ENCODE measurements at places on chromosomes 5 and 9.

DNA sequence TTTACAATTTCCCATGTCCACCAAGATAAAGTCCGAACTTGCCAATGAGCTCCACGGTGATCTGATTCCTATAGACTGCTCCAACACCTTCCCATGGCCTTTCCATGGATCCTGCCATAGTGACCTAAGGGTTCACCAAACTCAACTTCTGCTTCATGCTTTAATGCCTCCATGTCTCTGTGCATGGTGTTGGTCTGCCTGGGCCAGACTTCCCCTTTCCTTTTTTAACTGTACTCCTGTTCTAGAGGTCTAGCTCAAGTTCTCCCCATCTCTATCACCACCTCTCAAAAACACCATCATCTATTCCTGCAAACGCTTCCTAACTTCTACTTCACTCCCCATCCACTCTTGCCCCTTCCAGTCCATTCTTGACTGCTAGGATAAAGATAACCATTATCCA is 14.8 kb upstream of the SMARCA2 start:
- DNase-seq: no peak

GRCh38 chr5:151950706-151951105 is 26.1 kb upstream of the GLRA1 start:
- no peak for DNase-seq

- DNase-seq: no peak
Observed at GRCh38 chr9:124284940-124285441, 27.2 kb downstream of the NEK6 start.

- DNase-seq: no peak
Observed at GRCh38 chr5:98443881-98444280, 329.6 kb upstream of the RGMB start.

- no peak for DNase-seq
Observed at GRCh38 chr5:142737179-142737578, 33.0 kb upstream of the ARHGAP26 start.

- DNase-seq: no peak
Observed at GRCh38 chr9:16039218-16039987, 486.6 kb downstream of the CCDC171 start.

DNA sequence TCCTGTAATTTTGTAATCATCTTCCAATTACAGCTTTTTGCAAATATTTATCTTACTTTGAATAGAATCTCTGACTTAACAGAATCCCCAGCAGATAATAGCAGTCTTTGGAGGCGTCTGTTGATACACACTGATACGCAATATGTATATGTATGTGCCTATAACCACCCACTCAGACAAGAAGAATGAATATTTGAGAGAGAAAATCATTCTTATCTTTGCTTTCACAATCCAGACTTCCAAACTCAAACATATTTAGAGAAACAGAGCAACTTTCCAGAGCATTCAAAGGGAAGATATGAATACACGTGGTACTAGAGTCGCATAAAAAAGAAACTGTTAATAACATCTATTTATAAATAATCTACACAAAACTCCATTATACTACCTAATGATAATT is 6.1 kb downstream of the RORB start:
- DNase-seq: no peak

- peak; percentile 8 for DNase-seq
Observed at GRCh38 chr9:35972093-35972492, 14.1 kb upstream of the OR2S2 start.

- DNase-seq: no peak
Observed at GRCh38 chr5:95730730-95731570, at the start of gene RHOBTB3. TSS of gene RHOBTB3 (plus strand) at chr5:95731336. CDS start at chr5:95731683, 347 bp downstream.

DNA sequence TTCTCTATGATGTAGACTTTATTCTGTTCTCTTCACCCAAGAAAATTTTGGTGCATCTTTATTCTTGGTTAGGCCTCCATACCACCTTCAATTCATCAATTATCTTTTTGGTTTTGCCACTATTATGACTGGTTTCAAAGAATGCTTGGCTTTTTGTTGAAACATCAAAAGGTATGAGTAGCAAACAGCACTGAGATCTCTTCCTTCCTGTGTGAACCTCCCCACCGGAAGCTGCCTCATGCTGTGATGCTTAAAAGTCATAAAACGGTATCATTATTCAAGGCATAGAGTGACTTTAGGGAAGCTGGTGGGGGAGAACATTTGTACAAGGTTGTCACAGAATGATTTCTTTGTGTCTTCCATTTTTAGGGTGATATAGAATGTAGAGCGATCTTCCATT is 70.6 kb downstream of the IQGAP2 start:
- DNase-seq: peak; percentile 21

- DNase-seq: no peak
Observed at GRCh38 chr5:33091571-33092363, 349.0 kb upstream of the TARS1 start.

- no peak for DNase-seq
Observed at GRCh38 chr5:138783976-138784375, 30.8 kb downstream of the CTNNA1 start.

DNA sequence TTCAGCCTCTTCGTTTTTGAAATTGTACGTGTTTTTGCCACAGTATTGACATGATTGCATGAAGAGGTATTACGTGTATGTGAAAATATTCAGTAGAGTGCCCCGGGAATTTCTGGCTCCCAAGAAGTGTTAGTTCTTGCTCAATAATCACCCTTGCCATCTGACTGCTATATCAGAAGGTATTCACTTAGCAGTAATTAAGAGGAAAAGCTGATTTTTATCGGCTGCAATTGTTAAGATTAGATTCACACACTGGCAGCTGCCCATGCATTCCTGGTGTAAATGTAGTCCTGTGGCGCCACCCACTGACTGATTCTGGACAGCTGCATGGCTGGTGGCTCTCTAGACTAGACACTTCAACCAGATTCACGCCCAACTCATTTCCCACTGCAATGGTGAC is 440.1 kb upstream of the ADAMTS16 start:
- no peak for DNase-seq

DNA sequence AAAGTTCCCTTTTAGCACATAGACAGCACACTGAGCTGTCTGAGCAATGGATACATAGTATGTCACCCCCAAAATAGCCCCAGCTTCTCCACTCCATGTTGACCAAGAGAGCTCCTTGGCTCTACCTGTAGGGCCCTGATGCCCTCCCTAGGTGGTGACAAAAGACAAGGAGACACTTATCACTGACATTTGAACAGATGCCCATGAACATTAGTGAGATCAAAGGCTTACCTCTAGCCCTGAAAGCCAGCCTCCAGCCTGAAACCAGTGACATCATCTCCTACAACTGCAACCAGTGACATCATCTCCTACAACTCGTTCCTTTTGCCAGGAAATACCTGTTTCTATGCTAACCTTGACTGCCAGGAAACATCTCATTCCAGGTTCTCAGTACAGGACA is 122.7 kb downstream of the FSTL4 start:
- no peak for DNase-seq

DNA sequence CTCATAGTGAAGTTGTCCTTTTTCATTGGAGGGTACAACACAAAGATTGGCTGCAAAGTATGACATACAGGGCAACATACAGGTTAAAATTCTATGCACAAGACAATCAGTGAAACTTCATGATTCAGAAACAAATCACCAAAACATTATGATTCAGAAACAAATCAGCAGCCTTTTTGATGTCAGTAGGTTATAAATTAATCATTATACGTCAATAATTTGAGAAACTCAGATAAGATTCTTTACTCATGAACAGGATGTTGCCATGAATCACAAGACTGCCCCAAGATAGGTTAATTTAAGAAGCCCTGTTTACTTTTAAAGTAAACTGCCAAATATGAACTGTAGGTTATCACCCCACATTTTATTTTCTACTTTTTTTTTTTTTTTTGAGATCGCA is 62.2 kb upstream of the IL33 start:
- DNase-seq: no peak

DNA sequence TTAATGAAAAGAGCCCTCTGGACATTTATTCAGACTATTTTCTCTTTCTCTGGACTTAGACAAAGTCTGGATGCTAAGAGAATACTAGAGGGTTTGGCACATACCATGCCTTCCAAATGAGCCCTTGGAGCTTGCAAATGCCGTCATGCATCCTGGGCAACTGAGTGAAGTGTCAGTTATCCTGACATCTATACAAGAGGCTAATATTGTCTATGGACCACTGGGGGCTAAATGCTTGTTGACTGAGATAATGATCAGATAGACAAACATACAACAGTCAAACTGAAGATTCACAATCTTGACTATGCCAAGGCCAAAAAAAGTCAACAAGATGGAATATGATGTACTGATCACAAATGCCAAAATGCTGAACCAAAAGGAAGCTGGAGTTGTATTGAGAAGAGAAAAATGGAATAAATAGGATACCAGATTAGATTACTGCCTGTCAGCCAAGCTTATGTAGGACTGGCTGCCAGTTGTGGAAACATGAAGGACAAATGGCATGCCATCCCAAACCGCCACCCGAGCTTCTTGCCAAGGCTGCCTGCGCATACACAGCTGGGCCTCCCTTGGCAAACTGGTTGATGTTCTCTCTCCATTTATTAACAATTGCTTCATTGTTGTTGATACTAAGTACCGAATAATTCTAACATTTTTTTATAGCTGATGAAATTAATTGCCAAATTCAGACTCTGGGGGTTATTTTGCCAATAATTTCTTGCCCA is 240.1 kb upstream of the GRAMD2B start:
- DNase-seq: no peak

GRCh38 chr5:14351086-14351661 is 208.0 kb downstream of the TRIO start:
- no peak for DNase-seq

GRCh38 chr5:154197801-154198491 is 7.4 kb downstream of the GALNT10 start:
- DNase-seq: peak; percentile 14

DNA sequence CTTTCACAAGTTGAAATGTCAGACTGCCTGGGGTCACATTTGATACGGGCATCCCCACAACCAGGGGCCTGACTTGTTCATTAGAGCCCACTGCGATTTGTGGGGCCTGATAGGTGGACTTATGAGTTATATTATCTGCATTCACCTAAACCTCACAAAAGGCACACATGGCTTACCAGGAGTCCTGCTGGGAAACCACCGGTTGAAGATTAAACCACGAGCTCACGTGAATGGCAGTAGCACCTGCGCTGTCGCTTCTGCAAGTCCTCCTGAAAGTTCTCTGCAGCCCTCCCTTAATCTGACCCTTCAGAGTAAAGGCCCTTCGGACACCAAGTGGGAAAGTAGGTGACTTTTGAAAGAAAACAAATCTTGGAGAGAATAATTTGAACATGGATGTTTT is 68.9 kb downstream of the PPIC start:
- no peak for DNase-seq

DNA sequence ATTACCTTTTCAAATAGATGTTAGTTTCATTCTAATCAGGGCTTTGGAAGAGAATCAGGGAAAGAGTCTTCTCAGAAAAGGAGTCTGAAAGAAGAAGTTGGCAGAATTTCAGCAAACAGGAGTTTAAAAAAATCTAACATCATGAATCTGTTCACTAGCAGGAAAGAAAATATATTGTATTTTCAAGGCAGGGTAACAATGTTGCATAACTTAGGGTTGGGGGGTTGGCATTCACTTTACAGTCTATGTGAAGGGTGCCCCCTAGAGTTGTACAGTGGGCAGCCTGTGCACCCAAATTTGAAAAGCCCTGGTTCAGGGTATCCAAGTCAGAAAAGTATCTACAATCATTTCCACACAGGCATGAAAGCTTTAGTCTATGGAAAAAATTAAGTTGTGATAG is 348.4 kb upstream of the SLC30A5 start:
- no peak for DNase-seq

DNA sequence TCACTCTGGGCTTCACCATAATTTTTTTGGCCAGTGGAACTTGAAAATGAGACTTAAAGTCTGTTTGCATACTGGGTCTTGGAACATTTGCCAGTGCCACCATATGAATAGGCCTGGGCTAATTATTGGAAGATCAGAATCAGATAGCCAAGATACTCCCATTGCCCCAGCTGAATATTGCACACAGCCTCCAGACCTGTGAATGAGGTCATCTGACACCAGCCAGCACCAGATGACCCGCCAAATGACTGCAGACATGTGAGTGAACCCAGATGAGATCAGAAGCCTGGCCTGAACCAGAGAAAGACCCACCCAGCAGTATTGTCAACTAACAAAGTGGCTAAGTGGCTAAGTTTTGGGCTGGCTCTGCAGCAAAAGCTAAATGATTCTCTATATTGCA is 220.5 kb upstream of the MPDZ start:
- no peak for DNase-seq

- DNase-seq: no peak
Observed at GRCh38 chr5:31193116-31193515, 370 bp upstream of the CDH6 start.

- no peak for DNase-seq
Observed at GRCh38 chr9:69168709-69169217, 5.3 kb upstream of the TJP2 start.

GRCh38 chr5:131751506-131751905 is 45.3 kb downstream of the FNIP1 start:
- no peak for DNase-seq

- no peak for DNase-seq
Observed at GRCh38 chr9:114388357-114388682, 538 bp upstream of the AKNA start.

GRCh38 chr9:137123468-137123837 is 8.9 kb upstream of the DPP7 start:
- DNase-seq: no peak

DNA sequence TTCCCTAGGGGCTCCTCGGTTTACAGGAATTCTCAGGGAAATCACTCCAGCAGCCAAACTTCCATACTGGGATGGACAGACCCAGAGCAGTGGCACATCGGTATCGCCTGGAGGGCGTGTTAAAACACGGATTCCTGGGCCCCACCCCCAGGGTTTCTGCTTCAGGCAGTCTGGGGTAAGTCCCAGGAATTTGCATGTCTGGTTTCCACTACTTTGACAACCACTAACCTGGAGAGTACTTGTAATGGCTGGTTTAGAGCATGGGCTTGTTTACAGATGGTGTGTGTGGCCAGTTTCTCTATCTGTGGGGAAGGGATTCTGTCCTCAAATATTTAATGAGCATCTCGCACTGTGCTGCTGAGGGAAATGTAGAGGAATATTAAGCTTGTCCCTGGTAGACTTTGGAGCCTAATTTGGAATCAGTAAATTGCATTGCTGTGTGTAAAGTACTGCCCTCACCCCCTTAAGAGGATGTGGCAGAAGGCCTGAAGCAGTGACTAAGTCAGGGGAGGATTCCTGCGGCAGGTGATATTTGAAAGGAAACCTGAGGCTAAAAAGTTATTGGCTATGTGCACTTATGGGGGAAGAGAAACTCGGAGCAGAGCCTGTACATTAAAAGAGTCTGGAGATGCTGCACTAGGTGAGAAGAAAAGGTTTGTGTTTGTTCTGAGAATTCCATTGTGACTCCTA is 18.6 kb upstream of the TJP2 start:
- no peak for DNase-seq

- DNase-seq: no peak
Observed at GRCh38 chr9:6905850-6906375, 148.1 kb downstream of the KDM4C start.

- DNase-seq: no peak
Observed at GRCh38 chr5:95861864-95862561, 39.5 kb upstream of the GLRX start.

- no peak for DNase-seq
Observed at GRCh38 chr5:127353327-127353726, 62.7 kb downstream of the MEGF10 start.
